Esophagus squamous epithelium (tissue), 5 donors: ENCODE measurements at places on chromosomes 1 and 21.

DNA sequence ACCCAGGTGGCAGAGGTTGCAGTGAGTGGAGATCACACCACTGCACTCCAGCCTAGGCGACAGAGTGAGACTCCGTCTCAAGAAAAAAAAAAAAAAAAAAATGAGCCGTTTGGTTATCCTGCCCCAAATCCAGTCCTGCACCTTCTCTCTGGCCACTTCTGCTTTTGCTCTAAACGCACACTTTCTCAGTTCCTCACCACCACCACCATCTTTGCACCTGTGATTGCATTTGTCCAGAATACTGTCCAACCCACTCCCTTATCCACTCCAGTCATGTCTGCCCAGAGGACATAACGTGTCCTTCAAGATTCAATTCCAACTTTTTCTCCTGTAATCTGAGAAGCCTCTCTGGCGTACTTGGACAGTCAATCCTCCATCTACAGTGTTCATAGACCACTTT is 2.2 kb upstream of the NEK2 start:
- DNase-seq = no peak

- DNase-seq = no peak
Observed at GRCh38 chr1:233473549-233474204, 140.2 kb upstream of the KCNK1 start.

- no peak for DNase-seq
Observed at GRCh38 chr1:30677471-30677870, 45.9 kb downstream of the MATN1 start.

GRCh38 chr1:212928323-212929291 is 21.7 kb upstream of the VASH2 start:
- no peak for DNase-seq

- no peak for DNase-seq
Observed at GRCh38 chr1:23593042-23593521, 33.8 kb upstream of the ID3 start.

DNA sequence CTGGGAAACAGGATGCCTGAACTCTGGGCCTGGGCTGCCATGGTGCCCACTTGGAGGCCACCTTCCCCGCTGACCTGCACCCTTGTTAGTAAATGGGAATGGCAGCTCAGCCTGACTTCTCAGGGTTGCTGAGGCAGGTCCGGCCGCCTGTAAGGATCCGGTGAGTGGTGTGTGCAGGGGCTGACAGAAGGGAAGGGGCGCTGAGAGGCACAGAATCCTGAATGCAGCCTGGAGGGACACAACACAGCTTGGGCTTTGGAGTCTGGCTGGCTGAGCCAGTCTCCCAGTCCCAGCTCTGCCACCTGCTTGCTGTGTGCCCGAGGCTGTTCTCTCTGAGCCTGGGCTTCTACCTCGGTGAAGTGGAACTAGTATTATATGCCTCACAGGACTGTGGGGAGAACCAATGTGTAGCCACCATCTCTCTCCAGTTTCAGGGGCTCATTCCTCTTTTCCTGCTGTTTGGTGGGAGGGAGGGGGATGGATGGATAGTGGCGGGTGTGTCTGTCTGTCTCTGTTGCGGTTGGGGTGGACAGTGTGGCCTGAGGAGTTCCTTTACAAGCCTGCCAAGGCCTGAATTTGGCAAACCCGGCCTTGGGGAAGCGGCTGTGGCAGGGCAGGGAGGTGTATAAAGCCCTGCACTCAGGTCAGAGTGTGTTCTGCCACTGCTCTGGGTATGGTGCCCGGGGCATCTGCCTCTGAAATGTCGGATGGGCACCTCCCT is 18.0 kb downstream of the ADORA1 start:
- DNase-seq = no peak

DNA sequence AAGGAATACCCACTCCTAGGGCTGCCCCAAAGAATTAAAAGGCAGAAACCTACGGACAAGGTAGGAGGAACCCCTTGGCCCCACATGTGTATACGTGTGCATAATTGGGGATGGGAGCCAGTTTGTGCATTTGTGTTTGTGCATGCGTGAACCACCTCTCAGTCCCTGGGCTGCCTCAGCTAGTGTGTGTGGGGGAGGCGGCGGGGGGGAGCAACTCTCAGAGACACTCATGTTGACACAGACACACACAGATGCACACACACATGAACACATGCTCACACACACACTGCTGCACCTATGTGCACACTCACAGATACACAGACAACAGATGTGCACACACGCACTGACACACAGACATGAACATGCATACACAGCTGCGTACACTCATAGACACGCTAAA is 5.1 kb downstream of the LDLRAD1 start:
- DNase-seq = no peak

DNA sequence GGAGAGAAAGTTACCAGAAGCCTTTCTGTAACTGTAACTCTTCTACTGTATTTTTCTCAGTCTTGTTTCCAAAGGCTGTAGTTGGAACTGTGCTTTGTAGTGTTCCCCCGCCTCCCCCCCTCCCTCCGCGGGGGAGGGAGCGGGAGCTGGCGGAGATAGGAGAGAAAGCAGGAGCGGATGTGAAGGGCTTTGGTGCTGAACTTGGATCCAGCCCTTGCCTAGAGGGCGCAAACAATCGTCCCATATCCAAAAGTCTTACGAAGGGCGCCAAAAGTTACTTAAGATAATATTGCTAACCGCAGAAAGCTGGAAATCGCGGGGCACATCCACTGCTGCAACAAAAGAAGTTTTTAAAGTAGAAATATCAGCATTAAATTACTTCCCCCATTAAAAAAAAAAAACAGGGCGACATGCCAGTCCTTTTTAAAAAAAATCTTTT is 2.4 kb upstream of the NFIA start:
- DNase-seq = no peak

GRCh38 chr1:61130338-61131000 is 48.1 kb downstream of the NFIA start:
- DNase-seq = no peak

- no peak for DNase-seq
Observed at GRCh38 chr1:27372808-27373690, 1.6 kb downstream of the FCN3 start.

DNA sequence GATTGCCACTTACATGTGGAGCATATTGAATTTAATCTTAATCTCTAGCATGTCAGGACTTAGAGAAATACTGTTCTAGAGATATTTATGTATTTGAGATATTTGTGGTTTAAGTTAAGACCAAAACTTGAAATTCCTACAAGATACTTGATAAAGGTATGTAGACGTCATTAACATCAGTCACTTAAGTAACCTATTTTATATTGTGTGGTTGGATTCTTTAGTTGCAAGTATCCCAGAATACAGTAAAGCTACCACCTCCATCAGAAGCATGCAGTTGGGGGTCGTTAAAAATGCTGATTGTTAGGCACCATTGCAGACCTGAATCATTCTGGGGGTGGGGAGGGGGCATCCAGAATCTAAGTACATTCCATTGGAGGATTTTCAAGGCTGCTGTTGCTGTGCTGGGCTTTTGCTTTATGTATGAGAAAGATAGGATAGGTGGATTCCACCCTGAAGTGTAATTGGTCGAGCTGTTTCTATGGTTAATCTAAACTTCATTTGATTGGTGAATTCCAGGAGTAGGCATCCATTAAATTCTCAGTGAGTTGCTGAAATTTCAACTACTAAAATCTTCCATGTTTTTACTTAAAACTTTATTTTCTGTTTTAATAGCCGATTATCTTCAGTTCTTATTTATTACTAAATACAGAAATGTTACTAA is 4.0 kb downstream of the H3-3A start:
- DNase-seq = no peak

DNA sequence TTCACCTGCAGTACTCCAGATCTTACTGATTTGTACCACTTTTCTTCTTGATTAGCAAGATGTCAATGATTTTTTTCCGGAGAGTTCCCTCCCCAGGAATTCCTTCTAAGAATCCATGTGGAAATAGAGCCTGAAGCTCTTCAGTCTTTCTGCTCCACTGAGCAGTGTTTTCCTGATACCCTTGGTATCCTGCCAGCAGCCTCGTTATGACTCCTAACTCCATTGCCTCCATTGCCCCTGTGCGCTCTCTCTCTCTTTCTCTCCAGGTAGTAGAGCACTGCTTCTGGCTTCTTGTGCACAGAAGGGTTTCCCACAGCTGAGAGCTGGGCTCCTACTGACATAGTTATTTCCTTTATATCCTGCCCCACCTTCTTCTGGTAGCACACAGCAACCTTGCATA is 12.2 kb downstream of the UBE2U start:
- no peak for DNase-seq

GRCh38 chr1:14759843-14760242 is 161.4 kb downstream of the KAZN start:
- DNase-seq = no peak
